ENCODE measurements at places on chromosomes 6 and 20.

GRCh38 chr20:36745234-36745926 lies 510 bp downstream of the NDRG3 start:
- DNase-seq: no peak

GRCh38 chr6:50333696-50334095 lies 284.0 kb upstream of the DEFB112 start:
- DNase-seq: no peak

- DNase-seq: no peak
Measured at GRCh38 chr6:36149476-36149875, 19.2 kb downstream of the MAPK13 start.

GRCh38 chr6:16982807-16983206 lies 119.0 kb upstream of the STMND1 start:
- DNase-seq: no peak

DNA sequence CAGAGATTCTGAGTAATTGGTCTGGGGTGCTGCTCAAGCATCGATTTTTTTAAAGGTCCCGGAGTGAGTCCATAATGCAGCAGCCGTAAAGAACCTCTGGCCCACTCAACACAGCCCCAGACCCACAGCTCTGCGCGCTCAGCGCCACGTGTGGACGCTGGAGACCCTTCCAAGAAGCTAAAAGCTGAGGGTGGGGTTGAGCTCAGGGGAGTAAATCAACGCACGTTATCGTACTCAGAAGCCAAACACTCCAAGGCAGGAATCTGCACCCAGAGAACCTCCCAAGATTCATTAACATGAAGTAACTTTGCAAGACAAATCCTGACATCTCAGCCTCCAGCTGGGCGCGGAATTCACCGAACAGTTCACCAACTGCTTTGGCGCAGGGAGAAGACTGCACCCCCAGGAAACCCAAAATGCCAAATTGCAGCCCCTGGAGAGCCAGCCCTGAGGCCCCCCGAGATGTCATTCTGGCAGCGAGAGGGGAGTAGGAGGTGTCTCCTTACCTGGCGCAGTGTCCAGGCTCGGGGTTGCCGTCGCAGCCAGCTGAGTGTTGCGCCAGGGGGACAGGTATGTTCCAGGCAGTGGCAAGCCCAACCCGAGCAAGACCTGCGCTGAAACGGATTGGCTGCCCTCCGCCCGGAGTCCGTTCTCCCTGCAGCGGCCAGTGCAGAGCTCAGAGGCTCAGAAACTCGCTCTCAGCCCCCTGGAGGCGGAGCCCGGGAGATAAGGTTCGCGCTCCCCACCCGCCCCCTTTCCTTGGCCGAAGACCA lies at the start of gene COL21A1:
TSS of gene COL21A1 (minus strand) at position 700 of the 773 bp plus-strand sequence. CDS start 64,962 bp downstream, outside the sequence.
- DNase-seq: no peak

DNA sequence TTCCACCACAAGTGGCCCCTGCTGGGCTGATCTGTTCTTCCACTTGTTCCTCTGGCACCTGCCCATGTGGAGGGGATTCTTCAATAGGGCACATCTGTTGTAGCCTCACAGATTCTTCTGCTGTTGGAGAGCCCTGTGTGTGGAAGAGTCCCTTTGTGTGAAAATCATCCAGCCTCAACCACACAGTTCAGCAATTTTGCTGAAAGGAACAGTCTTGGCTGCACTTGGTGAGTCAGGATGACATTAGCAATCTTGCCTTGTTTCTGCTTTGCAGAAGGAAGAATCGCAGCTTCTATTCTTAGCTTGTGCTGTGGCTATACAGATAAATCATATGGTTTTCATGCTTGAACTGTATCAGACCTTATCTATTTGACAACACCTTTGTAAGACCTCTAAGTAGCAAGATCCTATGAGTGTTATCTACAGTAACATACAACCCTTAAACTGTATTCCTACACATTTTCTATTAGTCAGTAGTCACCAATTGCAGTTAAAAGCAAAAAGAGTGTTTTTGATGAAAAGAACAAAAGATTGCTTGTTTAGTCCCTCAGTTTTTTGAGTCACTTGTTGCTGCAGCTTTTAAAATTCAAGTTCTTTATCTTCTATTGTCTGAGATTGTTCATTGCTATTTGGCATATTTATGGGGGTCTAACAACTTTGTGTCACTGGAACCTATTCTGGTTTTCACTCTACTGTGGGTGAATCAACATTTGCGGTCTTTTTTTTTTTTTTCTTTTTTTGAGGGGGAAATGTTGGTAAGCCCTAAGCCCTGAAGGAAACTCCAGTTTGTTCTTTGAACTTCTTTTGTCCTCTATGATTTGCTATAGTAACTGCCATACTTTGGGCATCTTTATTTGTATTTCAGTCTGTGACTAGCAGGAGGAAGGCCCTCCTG lies 231.6 kb downstream of the TFAP2B start:
- DNase-seq: no peak

DNA sequence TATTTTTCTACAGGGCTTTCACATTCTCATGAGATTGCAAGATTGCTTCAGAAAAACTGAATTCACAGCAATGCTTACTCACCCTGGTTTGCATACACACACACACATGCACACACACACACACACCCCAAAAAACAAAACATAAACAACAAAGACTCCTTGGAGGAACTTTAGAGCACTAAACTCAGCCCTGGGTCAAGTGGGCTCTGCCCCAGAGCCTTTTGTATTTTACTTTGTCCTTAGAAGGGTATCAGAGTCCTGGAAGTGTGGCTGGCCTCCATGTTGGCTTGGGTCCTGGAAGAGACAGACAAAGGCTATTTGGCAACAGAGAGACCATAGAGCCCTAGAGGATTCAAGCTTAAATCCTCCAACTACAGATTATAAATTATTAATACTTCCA lies 8.0 kb upstream of the CST9 start:
- DNase-seq: no peak

DNA sequence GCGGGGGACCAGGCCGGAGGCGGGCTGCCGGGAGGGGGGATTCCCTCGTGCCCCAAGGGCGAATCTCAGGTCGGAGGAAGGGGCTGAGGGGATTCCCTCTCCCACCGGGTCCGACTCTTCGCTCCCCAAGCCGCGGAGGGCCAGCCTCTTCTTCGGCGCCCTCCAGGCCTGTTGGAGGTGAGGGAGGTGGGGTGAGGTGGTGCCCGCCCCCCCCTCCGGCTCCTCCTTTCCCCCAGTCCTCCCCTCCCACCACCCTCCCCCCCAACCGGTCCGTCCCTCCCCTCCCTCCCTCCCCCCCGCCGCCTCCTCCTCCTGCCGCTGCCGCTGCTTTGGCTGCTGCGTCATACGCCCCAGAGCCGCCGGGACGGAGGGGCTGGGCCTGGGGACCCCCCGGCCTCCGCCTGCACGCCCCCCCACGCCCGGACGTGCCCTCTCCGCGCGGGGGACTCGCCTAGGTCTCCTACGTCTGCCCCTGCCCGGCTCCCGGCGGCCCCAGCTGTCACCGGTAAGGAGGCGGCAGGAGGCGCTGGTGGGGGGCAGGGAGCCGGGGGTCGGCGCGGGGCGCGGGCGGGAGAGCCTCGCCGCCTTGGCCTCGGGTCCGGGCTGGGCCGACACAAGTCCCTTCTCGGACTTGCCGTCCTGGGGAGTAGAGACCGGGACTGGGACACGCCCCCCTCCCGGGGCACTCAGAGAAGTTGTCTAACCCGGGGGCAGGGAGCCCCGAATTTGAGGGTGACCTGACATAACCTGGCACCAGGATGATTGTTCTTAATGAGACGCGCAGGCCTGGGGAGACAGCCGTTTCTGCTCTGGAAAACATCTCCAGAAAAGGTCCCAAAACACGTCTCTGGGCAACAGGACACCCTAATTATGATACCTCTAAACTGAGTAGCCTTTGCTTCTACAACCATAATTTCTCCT lies at the start of gene PHF1:
TSS of gene PHF1 (plus strand) at position 304 of the 921 bp plus-strand sequence. CDS start 1,250 bp downstream, outside the sequence.
- DNase-seq: no peak

- DNase-seq: no peak
Measured at GRCh38 chr6:101851911-101852310, 458.4 kb downstream of the GRIK2 start.

DNA sequence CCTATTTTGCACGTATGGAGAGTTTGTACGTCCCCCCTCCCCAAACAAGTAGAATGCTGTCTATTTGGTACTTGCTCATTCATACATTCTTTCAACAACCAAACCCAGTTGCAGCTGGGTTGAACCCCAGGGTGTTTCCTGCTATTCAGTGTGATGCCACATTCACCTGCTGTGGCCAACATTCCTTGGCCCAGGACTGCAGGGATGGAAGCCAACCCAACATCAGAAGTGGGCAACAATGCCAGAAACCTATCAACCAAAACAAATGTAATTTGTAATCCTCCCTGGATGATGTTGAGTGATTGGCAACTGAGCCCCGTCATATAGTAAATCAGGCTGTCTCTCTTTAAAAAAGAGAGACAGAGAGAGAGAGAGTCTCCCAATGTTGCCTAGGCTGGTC lies 8.9 kb downstream of the NT5E start:
- no peak for DNase-seq

DNA sequence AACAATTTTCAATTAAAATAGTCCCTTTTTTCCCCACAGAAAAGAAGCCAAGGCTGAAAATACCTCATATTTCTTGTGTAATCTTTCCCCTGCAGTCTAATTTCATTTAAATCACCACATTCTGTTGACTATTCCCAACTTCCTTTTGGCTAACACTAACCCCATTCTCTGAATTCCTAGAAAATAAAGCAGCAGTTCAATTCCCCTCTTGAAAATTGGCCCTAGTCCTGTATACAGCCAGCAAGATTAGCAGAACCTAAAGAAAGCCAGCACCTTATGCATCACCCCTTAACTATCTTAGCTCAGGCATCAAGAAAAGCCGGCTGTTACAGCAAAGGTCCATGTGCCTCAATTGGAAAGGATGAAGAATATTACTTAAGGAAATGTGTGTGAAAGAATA lies 69.7 kb downstream of the MDN1 start:
- DNase-seq: no peak

DNA sequence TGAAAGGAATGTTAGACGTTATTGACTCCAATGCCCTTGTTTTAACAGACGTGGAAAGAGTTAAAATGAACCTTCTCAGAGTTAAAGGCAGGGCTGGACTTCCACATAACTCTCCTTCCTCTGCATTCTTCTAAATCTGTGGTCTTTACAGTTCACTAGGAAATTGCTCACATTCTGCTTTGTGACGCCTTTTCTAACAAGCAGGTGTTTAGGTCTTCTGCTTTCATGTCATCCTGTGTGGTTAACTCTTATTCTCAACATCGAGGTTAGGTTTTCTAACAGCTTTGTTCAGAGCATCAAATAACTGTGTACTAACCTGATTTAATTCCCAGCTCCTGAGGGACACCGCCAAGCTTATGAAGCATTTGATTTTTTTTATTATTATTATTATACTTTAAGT lies 81.3 kb upstream of the NT5E start:
- DNase-seq: no peak

GRCh38 chr6:157486572-157486971 lies 105.6 kb downstream of the ZDHHC14 start:
- DNase-seq: no peak

DNA sequence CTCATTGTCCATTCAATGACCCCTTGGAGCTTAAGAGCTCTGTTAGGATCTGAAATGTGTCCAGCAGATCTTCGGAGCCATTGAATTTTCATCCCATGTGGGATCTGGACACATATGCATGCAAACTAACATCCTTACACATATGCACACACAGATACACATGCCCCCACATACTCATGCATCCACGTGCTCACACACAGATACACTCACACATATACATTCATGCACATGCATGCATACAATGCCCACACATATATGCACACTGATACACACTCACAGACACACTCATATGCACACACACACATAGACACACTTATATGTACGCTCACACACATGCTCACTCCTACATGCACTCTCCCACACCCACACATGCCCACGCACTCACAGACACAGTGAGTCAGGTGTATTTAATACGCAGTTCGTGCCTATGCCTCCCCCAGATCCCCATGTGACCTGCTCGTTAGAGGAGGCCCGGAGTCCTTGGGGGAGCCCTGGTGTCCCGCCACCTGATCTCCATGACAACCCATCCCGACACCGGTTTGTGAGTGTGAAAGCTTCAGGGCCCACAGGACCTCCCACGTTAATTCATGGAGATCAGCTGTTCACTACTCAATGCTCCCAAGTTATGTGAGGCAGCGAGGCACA lies 121.9 kb upstream of the SULF2 start:
- DNase-seq: no peak

GRCh38 chr6:25456249-25457040 lies 177.3 kb downstream of the CARMIL1 start:
- no peak for DNase-seq

DNA sequence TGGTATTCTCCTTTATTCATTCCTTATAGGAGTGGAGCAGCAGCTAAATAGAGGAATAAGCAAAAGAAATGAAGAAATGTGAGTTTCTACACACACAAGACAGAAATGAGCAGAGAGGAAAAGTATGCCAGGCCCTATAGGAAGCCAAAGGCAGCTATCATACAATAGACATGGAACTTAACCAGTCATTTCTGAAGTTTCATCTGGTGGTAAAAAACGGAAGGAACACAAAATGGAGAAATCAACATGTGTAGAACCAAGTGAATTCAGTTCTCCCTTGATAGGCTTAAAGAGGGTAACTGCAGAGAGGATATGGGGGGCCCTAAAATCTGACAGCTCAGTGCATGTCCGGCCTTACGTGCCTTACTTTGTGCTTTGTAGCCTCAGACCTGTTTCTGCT lies 44.6 kb downstream of the TSBP1 start:
- DNase-seq: no peak

- no peak for DNase-seq
Measured at GRCh38 chr20:24340933-24341332, 128.5 kb upstream of the SYNDIG1 start.

DNA sequence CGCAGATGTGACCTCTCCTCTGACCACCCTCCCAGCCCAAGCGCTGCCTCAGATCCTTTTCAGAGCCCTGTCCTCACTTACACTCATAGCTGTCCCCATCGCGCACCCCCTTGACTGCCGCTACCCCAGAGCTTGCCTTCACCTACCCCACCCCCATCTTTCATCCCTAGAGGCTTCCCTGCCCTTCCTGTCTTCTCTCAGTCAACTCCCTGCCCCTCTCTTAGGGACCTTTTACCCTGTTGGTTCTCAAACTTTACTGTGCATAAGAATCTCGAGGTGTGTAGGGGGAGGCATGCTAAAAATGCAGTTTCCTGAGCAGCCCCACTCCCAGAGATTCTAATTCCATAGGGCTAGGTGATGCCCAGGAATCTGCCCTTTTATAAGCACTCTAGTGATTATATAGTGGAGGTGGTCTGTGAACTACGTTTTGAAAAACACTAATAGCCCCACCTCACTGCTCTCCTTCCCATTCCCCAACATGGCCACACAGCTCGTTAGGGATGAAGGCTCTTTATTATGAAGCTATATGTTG lies 725 bp downstream of the TM9SF4 start:
- DNase-seq: no peak

- DNase-seq: no peak
Measured at GRCh38 chr6:135935941-135936601, 84.6 kb downstream of the PDE7B start.

- DNase-seq: peak; percentile 42
Measured at GRCh38 chr6:28985462-28986164, 19.5 kb downstream of the ZNF311 start.

GRCh38 chr6:167795321-167795811 lies 31.3 kb upstream of the AFDN start:
- no peak for DNase-seq

- DNase-seq: no peak
Measured at GRCh38 chr6:36312854-36313648, 23.6 kb downstream of the BNIP5 start.
